ENCODE measurements at places on chromosomes 6 and 20.

DNA sequence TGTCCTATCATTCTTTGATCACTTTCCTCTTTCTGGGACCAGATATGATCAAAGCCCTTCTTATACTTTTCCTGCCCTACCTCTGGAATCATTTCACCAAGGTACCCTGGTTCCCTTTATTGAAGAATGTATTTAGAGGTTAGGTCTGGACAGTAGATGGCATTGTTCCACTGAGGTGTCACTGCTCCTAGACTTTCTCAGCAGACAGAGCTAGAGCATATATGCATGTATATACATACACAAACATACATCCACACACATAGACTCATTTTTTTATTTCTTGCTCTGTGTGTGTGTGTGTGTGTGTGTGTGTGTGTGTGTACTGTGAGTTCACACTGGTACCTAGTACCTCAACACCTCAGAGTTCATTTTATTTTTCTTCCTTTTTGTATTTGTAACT lies 40.9 kb downstream of the PTPRA start:
- DNase-seq: no peak

DNA sequence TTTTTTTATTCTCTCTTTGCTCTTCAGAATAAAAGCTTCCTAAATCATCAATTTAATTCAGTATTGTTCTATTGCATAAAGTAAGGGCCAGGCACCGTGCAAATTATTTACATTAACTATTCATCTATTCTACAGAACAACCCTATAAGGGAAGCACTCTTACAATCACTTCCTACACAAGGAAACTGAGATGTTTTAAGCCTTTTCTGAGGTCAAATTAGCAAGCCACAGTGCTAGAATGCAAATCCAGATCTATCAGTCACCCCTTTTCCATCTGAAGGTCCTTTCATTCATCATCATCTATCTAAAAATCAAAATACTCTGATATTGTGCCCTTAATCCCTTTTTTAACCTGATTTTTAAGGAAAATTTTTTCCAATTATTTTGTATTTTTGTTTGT lies 31.2 kb downstream of the FRK start:
- no peak for DNase-seq

- DNase-seq: no peak
Observed at GRCh38 chr6:89022798-89023197, 57.8 kb upstream of the PNRC1 start.

DNA sequence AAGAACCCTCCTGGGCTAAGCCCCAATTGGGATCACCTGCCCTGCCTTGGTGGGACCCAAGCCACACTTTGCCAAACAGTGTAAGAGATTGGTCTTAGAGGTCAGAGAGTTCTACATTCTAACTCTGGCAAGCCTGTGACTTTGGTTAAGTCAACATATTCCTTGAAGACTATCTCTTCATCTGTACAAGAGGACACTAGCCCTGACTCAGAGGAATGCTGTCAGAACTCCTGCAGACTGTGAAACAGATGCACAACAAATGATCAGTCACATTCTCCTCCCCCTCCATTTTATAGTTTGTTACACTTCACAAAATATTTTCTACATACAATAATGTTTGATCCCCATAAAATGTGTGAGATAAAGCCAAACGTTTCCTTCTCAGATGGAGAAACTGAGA lies 91.7 kb upstream of the EPB41L1 start:
- DNase-seq: no peak

DNA sequence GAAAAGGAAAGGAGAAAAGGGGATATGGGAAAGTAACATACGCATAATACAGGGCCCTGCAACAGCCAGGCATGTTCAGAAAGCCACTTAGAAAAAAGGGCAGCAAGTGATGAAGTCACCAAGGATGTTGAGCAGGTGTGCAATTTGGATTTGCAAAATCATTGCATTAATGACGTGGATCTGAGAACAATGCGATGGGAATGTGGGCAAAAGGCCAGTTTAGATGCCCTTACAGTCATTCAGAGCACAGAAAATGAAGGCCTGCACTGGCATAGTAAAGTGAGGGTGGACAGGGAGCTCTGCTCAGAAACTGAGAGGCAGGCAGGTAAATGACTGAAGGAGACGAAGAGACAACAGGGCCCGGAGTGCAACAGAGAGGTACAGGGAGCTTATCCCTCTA lies 123.7 kb upstream of the NHSL1 start:
- DNase-seq: no peak

GRCh38 chr6:105900125-105900937 lies 185.8 kb upstream of the PRDM1 start:
- no peak for DNase-seq

- DNase-seq: no peak
Observed at GRCh38 chr6:159988983-159989454, 20.1 kb downstream of the IGF2R start.

GRCh38 chr6:15405129-15406068 lies 159.5 kb downstream of the JARID2 start:
- DNase-seq: no peak

- DNase-seq: no peak
Observed at GRCh38 chr20:62205618-62206387, 14.3 kb downstream of the HRH3 start.

GRCh38 chr6:118970866-118971265 lies 35.9 kb upstream of the MCM9 start:
- DNase-seq: no peak

Measured in stimulated activated CD4-positive, alpha-beta T cell treated with anti-CD3 and anti-CD28 coated beads, TNF-alpha, amount 100 ng/mL, for 1 hour (primary cell).